ENCODE measurements at places on chromosomes 2 and 18. TPM values are rescaled to one million over a fixed set of nuclear protein-coding genes. Genes with fewer than 3 reads are reported as not detected.

MPP4 gene
- total RNA-seq: 0.74 TPM

GRCh38 chr2:66508484-66509071 is 73.7 kb downstream of the MEIS1 start:
- DNase-seq: no peak

- DNase-seq: no peak
Measured at GRCh38 chr2:240383871-240384700, 51.4 kb upstream of the GPC1 start.

GRCh38 chr2:37767959-37768925 is 96.8 kb upstream of the CDC42EP3 start:
- no peak for DNase-seq

DNA sequence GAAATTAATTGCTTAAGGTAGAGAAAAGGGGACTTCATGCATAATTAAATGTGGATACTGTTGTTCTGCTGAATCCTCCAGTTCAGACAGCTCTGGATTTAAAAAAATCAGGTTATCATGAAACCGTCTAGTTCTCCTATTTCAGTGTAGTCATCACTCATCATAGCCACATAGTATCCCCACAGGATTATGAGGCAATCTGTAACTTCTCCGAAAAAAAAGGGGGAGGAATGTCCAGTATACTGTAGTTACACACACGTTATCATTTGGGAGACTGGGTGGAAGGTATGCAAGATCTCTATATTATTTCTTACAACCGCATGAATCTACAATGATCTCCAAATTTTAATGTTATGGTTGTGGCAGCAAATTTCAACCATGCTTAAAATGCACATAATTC is 114.0 kb downstream of the HIBCH start:
- no peak for DNase-seq

- no peak for DNase-seq
Measured at GRCh38 chr2:68715353-68716041, 19.1 kb upstream of the ARHGAP25 start.

DNA sequence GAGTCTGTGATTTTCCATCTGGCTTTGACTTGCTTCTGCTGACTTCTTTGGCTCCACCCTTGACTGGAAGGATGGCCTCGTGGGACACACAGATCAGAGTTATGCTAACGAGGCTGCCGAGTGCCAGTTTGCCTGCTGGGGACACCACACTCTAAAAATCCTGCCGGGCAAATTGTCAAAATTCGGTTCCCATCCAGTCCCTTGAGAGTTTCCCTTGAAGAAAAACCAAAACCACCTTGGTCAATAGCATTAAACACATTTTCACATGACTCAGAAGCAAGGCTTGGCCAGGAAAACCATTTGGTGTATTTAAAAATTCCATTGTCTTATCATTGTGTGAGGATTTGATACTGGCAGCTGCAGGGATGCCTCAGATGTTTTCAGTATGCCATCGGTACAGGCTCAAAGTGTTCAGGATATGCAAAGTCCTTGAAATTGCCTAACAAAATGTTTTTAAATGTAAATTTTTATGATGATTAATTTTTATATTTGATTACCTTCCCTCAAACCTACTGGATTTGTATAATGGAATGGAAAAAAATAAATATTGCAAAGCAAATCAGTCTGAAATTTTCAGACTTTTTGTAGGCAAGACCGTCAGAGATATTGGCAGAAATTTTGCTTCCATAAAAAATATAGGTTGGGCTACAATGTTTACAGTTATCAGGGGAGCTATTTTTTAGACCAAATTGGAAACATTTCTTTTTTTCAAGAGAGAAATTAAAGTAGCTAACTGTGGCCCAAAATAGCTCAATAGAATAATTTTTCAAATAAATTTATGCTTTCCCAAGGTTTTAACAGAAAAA is 41.6 kb downstream of the KCNE4 start:
- no peak for DNase-seq

SERPINB11 gene
- total RNA-seq: 8.6 TPM

DNA sequence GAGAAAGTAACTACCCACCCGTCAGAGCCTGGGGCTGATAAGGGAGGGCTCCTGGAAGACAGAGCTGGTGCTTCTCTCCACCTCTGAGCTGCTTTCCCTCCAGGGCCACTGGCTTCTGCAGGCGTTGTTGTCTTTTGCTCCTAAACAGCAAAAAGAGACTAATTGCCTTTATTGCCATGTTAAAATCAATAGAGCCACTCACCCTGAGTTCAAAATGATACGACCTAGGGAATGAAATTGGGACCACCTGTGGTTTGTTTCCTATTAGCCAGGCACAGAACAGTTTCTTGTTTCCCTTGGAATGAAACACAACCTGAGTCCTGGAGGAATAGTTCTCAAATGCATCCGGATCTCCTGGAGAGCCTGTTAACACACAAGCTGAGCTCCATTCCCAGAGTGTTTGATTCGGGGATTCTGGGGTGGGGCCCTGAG is 45.8 kb downstream of the TCF7L1 start:
- no peak for DNase-seq

NPPC gene
- 16.0 TPM for total RNA-seq

GALNT3 gene
- 7.4 TPM for total RNA-seq

GRCh38 chr2:122804494-122804893 is 1049.0 kb downstream of the TSN start:
- DNase-seq: no peak

GRCh38 chr2:169664978-169665930 is 29.0 kb downstream of the CFAP210 start:
- no peak for DNase-seq

GRCh38 chr2:98470851-98471255 is 26.2 kb downstream of the INPP4A start:
- no peak for DNase-seq

GRCh38 chr2:149094217-149095015 is 55.9 kb downstream of the LYPD6B start:
- no peak for DNase-seq

DNA sequence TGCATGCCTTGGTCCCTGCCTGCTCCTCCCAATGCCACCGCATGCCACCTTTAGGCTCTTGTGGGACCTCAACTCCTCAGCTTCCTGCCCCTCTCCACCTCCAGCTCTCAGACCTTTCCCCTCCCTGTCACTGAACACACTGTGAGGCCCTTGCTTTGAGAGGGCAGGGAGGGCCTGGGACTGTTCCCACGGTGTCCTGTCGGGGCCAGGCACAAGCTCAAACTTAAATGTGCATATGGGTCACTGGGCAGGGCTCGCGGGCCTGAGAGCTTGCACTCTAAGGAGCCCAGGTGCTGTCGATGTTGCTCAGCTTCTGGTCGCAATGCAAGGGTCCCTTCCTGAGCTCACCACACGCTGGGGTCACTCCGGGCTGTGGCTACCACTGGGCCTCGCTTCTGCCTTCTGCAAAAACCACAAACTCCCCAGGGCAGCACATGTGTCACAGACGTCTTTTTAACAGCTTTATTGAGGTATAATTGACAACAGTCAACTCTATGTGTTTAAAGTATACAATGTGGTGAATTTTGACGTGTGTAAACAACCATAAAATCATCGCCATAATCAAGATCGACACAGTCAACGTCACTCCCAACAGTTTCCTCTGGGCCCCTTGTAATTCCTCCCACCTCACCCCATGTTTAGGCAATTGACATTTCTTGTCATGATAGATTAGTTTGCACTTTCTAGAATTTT is 11.9 kb upstream of the B3GNT7 start:
- no peak for DNase-seq

GRCh38 chr2:160507464-160507863 is 13.9 kb upstream of the RBMS1 start:
- no peak for DNase-seq

GRCh38 chr2:18648161-18648560 is 58.8 kb upstream of the NT5C1B start:
- no peak for DNase-seq

DNA sequence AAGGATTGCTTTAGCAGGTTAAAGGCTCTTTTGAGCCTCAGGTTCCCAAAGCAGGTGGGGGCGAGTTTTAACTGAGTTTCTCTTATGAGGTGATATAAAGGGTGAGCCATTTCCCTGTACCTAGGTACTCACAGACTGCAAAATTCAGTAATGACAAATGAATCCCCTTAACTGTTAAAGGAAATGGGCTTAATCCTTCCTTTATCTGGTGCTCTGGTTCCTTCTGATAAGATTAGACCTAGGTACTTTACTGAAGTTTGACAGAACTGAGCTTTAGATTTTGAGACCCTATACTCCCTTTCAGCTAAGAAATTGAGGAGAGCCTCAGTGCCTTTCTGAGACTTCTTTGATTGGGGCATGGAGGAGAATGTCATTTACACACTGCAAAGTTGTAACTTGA is 42.6 kb downstream of the STK17B start:
- DNase-seq: no peak

DNA sequence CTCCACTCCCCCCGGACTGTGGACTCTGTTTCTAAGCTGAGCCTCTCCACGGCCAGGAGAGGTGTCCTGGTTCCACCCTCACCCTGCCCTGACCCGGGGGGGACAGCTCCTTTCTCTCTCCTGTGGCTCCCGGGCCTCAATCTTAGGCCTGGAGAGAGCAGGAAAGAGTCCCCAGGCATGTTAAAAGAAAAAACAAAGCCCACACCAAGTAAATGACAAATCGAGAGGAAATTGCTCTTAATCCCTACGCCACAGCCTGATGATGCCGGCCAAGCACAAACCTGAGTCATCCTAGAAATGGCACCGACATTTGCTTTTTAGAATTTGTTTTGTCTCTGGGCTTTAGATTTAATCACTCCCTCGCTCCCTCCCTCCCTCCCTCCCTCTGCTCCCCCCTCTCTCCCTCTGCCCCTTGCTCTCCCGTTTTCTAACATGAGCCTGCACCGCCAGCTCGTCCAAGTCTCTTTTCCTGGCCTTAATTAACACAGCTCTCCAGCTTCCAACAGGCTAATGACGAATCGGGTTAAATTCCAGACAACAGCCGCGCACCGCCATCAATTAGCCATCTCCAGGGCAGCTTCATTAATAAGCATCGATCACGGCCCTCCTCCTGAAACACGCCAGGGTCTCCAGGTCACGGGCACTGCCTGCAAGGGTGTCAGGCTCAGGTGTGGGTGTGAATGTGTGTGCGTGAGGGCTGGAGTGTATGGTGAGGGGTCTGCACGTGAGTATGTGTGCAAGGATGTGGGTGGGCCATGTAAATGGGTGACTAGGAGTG is 230.8 kb downstream of the CELF4 start:
- no peak for DNase-seq

GRCh38 chr2:23601301-23601965 is 216.5 kb downstream of the KLHL29 start:
- DNase-seq: no peak

DNA sequence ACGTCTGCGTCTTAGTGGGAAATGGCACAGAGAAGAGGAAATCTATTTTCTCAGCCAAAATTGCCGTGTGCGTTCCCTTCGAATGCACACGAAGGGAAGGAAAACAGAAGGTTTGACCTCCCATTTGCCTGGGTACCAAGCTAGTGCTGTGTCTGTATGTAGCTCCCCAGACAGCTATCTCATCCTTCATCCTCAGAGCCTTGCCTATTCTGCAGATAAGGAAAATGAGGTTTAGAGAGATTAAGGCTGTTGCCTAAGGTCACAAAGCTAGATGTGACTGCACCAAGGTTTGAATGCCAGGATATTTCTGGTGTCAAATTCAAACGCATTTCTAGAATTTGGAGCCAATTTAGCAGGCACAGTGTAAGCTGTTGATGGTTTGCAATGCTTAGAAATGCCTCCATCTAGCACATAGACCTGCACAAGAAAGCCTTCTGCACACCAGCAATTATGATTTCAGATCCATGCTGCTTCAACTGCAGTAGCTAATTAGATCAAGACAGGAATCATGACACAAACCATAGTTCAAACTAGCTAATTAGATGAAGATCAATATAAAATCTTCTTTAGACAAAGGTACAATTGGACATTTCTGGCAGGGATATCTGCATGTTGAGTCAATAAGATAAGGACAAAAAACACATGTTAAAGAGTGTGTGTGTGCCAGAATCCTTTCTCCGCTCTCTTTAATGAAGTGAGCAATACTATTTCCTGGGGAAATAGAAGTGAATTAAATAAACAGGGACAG is 115.1 kb downstream of the CMPK2 start:
- DNase-seq: no peak

GRCh38 chr2:237141571-237142051 is 55.9 kb downstream of the COPS8 start:
- DNase-seq: no peak

- DNase-seq: no peak
Measured at GRCh38 chr2:195319548-195320412, 337.2 kb upstream of the SLC39A10 start.

ODC1 gene
- 34.9 TPM for total RNA-seq

DNA sequence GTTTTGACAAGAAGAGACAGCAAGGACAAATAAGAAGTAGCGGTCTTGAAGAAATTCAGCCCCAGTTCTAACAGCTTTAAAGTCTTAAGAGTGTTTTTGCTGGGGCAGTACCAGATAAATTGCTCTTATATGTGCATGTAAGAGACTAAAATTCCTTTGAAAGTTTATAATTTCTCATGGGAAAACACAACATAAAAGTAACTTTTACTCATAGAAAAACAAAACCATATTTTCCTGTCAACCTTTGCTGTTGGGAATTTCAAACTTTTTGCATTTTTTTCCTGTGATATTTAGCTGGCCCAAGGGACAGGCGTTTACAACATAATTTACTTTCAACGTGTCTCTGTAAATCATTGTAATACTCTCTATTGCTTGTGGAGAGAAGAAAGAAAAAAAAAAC is 767.8 kb upstream of the ZEB2 start:
- no peak for DNase-seq

SLC16A14 gene
- 9.8 TPM for total RNA-seq

IL1F10 gene
- total RNA-seq: not detected

GRCh38 chr2:44372246-44372645 is 10.5 kb downstream of the CAMKMT start:
- DNase-seq: no peak

DNA sequence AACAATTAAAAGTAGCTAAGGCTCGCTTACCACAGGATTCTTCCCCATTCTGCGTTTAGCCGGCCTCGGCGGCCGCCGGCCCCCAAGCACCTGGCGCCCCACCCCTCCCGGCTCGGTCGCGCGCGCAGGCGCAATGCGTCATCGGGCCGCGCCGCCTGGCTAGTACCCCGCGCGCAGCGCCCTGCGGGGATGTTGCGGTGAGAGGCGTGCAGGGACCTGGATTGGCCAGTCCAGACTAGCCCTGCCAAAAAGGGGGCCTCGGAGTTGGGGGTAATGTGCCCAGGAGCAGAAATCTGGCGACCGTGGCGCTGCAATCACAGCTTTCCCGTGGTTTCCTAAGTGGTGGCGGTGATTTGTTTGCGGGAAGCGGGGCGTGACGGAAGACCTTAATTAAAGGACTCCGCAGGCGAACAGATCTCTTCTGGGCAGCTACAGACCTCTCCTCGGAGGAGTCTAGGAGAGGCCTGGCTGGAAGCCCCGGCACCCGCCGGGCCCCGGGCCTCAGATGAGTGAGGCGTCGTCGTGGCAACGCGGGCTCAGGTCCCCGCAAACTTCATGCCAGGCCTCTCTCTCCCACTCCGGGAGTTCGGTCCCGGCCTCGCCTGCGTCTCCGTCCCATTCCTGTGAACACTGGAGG is 606 bp downstream of the TMEM237 start:
- no peak for DNase-seq

DNA sequence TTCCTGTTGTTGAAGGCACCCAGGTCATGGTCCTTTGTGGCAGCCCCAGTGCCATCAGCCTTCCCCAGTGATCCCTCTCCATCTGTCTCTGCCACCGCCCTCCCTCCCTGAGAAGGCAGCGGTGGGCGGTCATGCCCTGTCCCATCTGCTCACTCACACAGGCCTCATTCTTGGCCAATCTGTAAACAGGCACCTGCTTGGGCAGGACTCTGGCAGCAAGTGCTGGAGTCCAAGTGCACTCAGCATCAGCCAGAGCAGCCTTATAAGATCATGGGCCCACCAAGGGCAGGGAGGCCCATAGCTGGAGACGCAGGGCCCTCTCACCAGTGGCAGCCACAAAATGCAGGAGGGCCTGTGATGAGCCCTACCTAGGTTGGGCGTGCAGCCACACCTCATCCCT is 140.9 kb downstream of the TWIST2 start:
- peak; percentile 88 for DNase-seq

SPATA3 gene
- total RNA-seq: not detected

Measured in vagina (tissue), 2 donors.